ENCODE measurements at places on chromosomes 1 and 21.
A peak's percentile ranks its signal among the peaks of the same experiment; 100 is the strongest.

- DNase-seq, result no peak
These were observed 75.2 kb upstream of the TARDBP start for GRCh38 chr1:10936998-10937901.

- no peak for DNase-seq
These were observed 38.1 kb downstream of the CD160 start for GRCh38 chr1:145757420-145757819.

DNA sequence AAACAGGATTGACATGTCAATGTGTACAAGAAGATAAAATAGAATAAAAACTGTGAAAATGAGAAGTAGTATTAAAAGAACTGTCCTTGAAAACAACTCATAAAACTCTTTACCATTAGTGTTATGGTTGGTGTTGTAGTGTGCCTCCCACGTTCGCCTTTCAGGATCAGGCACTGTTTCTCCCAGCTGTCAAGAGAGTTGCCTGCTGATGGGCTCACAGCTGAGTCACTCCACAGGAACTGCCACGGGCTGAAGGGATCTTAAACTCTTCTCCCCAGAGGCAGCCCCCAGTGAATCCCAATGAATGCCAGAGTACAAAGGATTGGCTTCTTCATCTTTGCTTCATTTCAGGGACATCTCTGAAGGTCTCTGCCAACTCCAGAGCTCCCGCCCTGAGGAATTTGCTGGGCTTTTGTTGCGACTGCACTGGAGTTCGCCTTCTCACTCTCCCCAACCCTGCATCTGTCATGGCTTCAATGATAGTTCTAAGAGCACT is 119.6 kb downstream of the ADGRL2 start:
- peak; percentile 64 for DNase-seq

- DNase-seq, result no peak
These were observed 186.5 kb downstream of the DSCAM start for GRCh38 chr21:40660461-40660860.

- no peak for DNase-seq
These were observed 97.8 kb upstream of the ADGRL2 start for GRCh38 chr1:81702903-81703302.

Data from testis (tissue), 5 donors.